Stimulated activated CD4-positive, alpha-beta T cell treated with anti-CD3 and anti-CD28 coated beads, Interleukin-1b, Interleukin-23, amount 100 ng/mL, for 1 hour (primary cell): ENCODE measurements at places on chromosomes 3 and 15.

- no peak for DNase-seq
Observed at GRCh38 chr3:126125781-126126251, 41.9 kb upstream of the SLC41A3 start.

DNA sequence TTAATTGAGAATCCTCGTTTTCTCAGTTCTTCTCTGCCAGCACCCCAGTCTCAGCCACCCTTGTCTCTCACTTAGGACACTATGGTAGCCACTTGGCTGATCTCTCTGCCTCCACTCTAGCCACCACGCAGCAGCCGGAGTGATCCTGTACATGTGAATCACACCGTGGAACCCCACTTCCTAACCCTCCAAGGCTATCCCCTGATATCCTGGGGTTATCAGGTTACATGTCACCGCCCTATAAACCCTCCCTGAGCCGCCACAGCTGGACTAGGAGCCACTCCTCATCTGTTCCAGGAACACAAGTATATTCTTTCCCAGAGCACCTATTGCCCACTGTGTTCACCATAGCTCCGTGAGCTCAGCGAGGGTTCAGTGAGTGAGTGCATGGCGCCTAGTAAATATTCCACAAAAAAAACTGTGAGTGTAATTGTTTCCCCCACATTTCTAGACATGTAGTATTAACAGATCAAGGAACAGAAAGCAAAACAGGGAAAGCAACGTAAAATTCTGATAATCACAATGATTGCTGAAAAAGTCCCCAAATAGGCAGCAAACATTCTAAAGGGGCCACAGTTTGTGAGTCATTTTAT, 661 bp upstream of the PARP14 start:
- DNase-seq = no peak

DNA sequence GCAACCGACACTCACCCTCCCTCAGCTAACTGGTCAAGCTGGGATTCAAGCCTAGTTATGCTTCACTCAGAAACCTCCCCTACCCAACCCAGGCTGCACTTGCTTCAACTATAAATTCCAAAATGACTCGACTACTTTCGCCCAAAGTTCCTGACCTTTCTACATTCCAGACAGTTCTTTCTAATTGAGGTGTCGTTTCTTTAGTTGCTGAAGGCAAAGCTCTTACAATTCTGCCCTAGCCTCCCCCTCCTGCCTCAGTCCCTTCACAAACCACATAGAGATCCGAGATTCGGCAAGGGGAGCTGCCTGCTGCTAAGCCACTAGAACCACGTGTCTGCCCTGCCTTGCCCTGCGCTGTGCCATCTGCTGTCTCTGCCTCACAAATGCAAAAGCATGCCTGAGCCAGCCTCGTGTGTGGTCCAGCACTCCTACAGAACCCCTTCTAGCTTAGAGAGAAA, 74.7 kb upstream of the SH3GL3 start:
- DNase-seq = no peak

- DNase-seq = no peak
Observed at GRCh38 chr15:39584266-39584659, 3.4 kb downstream of the THBS1 start.

DNA sequence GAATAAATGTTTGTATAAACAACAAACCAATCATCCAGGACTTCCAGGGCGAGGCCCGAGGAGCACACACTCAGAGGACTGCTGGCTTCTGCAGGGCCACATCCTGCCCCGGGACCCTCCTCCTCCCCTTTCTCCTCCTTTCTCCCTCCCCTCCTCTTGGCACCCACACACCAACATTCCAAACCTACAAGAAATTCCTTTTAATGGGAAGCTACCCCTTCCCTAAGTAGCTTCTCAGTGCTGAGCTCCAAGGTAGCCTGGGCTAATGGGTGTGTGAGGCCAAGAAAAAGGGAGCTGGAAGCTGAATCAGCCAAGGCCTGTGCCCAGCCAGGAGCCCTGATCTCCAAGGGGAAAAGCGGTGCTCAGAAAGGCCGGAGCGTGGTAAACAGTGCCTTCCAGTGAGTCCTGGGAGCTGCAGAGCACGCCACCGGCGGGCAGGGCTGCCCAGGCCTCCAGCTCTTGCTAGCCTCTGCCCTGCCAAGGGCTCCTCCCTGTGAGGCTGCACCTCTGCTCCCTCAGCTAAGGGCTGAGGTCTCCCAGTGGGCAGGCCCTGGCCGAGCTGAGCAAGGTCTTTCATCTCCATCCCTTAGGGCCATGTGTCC, 3.9 kb downstream of the ITIH3 start:
- no peak for DNase-seq

GRCh38 chr3:155079746-155080487, at the start of gene MME:
TSS of gene MME (plus strand) at chr3:155080319. CDS start at chr3:155084168, 3,849 bp downstream.
- DNase-seq = no peak

DNA sequence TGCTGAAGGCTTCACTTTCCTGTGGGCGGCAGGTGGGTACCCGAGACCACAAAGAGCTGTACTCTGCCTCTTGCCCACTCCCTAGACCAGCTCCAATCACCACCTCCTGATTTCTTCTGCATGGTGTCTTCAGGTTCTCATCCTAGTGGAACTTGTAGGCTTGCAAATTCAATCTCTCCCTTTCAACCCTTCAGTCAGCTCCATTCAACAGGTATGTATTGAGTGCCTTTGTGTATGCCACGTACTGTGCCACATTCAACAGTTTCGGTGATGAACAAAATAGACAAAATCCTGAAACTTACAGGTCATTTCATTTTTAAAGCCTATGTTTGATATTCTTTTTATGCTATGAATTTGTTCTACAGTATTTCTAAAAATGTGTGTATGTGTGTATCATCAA, 5.4 kb upstream of the CLDN11 start:
- DNase-seq = no peak

GRCh38 chr3:127068871-127069270, 86.0 kb downstream of the PLXNA1 start:
- no peak for DNase-seq

- no peak for DNase-seq
Observed at GRCh38 chr3:125147491-125147820, 65.1 kb downstream of the SLC12A8 start.
